ENCODE measurements at places on chromosomes 11 and 22.

GRCh38 chr11:106156290-106156937, 79.0 kb downstream of the AASDHPPT start:
- no peak for DNase-seq

- peak; percentile 49 for DNase-seq
These were observed 796 bp downstream of the CHEK1 start for GRCh38 chr11:125625630-125626287.

DNA sequence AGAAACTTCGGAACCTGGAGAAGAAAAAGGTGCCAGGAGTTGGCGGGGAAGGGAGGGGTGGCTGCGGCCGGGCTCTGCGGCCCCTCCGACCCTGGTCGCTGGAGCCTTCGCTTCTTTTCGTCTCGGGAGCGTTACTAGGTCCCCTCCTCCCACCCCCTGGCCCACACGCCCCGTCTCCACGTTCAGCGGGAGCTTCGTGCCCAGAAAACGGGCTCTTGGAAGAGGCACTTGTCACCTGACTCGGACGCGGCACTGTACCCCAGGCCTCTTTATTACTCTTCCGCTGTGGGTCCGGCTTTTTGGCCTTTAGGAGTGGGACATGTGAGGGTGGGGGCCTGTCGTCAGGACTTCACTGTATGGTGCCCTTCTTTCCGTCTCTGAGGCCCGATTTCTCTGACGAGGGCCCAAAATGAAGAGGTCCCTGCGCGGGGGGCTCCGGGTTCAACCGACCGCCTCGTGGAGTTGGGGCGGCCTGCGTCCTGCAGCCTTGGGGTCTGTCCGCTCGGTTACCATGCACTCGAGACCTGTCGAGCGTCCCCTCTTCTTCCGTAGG, 1.2 kb downstream of the CAPRIN1 start:
- no peak for DNase-seq

GRCh38 chr11:4684631-4685285, 12.9 kb downstream of the OR51E2 start:
- DNase-seq: peak; percentile 15
